HT1080 (cell line): ENCODE measurements at places on chromosomes 1 and 21. TPM values are rescaled to one million over a fixed set of nuclear protein-coding genes. Genes with fewer than 3 reads are reported as not detected.

GRCh38 chr1:160204526-160205241, 500 bp upstream of the PEA15 start:
- DNase-seq, result no peak

- no peak for DNase-seq
Observed at GRCh38 chr1:41149570-41149969, 92.5 kb downstream of the SCMH1 start.

DNA sequence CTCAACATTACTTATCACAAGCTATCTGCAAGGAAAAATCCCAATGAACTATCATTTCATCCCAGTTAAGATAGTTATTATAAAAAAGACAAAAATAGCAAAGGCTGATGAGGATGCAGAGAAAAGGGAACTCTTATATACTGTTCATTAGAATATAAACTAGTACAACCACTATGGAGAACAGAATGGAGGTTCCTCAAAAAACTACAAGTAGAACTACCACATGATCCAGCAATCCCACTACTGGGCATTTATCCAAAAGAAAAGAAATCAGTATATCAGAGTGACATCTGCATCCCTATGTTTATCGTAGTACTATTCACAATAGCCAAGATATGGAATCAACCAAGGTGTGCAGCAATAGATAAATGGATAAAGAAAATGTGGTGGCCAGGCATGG, 4.9 kb upstream of the C1orf185 start:
- DNase-seq, result no peak

GRCh38 chr1:28509705-28510272, 3.9 kb downstream of the RCC1 start:
- DNase-seq, result no peak

Gene CDK11A
- total RNA-seq, result 11.8 and 13.4 TPM in 2 replicates

Gene LCE1C
- total RNA-seq, result not detected in 2 replicates

Gene MED8
- 61.9 and 73.9 TPM in 2 replicates for total RNA-seq

DNA sequence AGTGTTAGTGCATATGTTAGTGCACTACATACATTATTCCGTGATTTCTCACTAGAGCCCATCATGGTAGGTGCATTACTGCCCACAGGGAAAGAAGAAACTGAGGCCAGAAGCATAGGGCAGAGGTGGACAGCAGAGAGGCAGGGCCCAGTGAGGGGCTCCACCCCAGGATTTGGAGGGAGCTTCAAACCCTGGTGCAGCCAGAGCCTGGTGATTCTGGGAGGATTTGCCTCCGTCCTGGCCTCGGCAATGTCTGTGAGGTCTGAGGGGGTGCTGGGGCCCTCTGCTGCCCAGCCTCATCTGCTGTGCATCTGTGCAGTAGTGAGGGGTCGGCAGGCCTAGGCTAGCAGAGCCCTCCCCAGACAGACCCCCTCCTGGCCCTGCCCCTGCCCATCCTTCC, 22.8 kb downstream of the PPFIA4 start:
- no peak for DNase-seq

DNA sequence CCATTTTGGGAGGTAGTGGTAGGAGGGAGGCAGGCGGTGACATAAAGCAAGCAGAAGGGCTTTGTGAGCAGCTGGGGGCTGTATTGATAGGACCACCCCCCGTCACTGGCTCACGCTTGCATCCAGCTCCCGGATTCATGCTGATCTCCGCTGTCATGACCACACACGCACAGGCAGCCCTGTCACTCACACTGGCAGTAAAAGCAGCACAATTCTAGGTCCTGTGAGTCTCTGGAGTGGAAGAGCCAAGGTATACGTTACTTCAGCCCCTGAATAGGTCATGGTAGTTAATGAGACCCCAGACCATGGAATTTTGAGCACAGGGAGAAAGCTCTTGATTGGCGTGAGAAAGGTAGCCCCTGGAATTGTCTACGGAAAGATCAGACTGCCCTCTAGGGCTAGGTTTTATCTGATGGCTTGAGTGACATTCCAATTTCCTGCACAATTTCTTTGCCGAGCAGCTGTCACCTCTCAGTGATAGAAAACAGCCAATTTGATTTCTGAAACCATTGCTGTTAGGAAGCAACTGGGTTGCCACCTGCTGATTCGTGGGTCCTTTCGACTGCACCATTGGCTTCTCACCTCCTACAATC, 5.4 kb downstream of the OR2B11 start:
- no peak for DNase-seq

GRCh38 chr1:212950243-212951125, at the start of gene VASH2:
Gene VASH2, plus strand, starts transcription at chr1:212950541. Its CDS starts 1,002 bp downstream, at chr1:212951543.
- DNase-seq, result peak; percentile 71
